Stimulated activated CD8-positive, alpha-beta memory T cell treated with anti-CD3 and anti-CD28 coated beads, Interleukin-15, amount 100 ng/mL, for 24 hours (primary cell): ENCODE measurements at places on chromosomes 2 and 18.

DNA sequence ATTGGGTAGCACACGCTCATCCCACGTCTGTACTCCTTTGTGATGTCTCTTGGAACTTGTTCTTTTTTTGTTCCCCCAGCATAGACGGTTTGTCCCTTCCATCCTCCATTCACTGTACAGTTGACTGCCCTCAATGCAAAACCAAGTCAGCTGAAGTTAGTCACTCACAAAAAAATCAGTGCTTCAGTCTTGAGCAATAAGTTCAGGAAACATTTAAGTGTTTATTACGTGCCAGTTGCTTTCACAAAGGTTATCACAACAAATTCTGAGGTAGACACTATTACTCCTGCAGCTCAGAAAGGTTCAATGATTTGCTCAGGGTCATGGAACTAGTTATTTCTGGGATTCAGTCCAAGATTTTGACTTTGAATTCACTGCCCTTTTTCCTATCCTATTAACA is 102.2 kb downstream of the PDE1A start:
- DNase-seq: no peak

- DNase-seq: no peak
These were observed 468 bp downstream of the PIKFYVE start for GRCh38 chr2:208266553-208266893.

DNA sequence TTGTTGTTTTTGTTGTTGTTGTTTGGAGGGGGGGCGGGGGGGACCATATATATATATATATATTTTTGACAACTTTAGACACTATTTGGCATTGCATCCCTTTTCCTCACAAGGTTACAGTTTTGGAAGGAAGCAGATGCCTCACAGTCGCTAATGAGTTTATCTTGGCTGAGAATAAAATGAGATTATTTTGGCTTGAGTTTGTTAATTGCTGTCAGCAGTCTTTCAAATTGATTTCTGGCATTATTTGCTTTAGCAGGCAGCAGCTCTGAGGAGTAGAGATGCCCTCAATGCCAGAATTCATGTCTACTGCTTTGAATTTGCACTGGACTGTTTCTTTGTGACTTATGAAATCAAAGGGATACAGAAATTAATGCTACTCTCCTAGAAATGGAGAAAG is 595.2 kb upstream of the HNMT start:
- no peak for DNase-seq

DNA sequence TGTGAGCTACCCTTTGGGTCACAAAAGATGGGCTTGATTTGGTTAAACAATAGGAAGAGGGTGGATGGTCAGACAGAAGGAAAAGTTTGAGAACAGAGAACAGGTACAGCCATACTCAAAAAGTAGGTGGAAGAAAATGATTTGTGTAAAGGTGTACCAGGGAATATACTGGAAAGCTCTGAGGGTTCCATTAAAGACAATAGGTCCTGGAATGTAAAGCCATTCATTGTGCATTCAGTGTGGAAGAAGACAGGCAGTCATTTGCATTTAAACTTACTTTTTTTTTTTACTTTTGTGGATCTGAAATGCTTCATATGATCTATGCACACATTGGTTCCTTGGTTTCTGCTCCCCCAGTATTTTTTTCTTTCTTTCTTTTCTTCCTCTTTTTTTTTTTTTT is 581.4 kb upstream of the PIK3C3 start:
- DNase-seq: no peak
